ENCODE measurements at places on chromosomes 7 and 10.

DNA sequence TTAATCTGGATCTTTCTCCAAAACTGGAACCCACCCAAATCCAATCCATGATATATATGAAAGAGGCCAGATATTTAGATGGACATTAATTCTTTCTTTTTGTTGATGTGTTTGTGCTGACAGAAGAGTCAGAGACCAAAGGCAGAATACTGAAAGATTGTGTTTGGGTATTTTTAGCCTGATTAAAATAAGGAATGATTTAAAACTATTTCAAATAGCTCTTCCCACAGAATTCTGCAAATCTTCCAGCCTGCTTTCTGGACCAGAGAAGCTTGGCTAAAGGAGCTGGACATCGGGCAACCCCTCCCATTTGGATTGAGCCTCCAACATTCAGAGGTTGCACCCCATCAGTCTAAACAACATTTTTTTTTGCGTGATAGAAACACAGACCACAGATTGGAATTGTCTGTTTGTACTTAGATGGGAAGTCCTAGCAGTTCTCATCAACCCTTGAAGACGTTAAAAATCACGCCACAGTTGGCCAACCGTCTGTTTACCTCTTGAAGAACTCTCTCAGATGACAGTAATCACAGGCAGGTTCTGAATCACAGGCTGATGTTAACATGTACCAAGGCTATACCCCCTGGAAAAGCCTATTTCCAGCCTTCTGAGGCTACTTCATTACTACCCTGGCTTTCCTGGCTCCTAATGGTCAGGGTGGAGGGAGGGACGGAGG, 155.2 kb upstream of the NRP1 start:
- no peak for DNase-seq

DNA sequence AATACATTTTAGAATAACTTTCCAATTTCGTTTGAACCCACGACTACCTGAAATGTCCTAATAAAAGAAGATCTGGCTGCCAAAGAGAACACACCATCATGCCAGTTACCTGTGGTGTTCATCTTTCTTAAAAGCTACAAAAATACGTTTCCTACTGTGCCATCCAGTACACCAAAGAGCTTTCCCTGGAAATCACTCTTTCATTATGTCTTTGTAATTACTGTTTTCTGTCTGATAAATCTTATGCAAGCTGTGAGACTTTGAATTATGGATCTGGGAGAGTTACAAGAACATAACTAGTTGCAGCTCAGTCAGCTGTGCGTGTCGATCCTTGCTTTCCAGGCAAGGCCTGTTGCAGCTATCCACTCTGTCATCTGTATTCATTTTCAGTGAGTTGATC, 12.5 kb upstream of the POM121L12 start:
- DNase-seq, result no peak

- no peak for DNase-seq
Observed at GRCh38 chr10:50291261-50291850, 40.0 kb upstream of the ASAH2 start.

- no peak for DNase-seq
Observed at GRCh38 chr7:11450281-11450680, 381.7 kb downstream of the THSD7A start.

- DNase-seq, result peak; percentile 18
Observed at GRCh38 chr10:93481637-93482144, 443 bp downstream of the MYOF start.

DNA sequence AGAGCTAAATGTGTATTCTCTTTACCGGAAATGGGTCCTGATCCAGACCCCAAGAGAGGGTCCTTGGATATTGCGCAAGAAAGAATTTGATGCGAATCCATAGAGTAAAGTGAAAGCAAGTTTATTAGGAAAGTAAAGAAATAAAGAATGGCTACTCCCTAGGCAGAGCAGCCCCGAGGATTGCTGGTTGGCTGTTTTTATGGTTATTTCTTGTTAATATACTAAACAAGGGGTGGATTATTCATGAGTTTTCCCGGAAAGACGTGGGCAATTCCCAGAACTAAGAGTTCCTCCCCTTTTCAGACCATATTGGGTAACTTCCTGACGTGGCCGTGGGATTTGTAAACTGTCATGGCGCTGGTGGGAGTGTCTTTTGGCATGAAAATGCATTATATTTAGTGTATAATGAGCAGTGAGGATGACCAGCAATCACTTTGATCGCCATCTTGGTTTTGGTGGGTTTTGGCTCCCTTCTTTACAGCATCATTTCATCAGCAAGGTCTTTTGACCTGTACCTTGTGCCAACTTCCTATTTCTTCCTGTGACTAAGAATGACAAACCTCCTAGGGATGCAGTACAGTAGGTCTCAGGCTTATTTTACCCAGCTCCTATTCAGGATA, 60.4 kb downstream of the ARL4A start:
- no peak for DNase-seq

GRCh38 chr10:110160081-110160480, 47.3 kb upstream of the MXI1 start:
- DNase-seq, result no peak

- no peak for DNase-seq
Observed at GRCh38 chr7:2981103-2981480, 62.6 kb downstream of the CARD11 start.

DNA sequence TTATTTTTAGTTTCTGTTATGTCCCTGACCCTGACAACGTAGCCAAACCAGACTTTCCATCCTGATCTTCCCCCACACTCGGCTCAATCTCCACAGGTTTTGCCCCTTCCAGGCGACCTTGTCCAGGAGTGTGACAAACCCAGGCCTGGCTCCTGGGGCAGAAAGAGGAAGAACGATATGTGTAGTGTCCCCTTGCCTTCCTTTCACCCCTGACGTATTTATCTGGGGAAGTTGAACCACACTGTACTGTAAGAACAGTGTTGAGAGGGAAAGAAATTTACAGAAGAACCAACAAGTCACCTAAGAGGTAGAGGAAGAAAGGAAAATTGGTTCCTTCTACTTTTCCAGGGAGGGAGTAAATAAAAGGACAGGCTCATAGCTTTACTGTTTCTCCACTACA, 158.0 kb downstream of the VTI1A start:
- no peak for DNase-seq

GRCh38 chr7:46131916-46132795, 211.1 kb upstream of the IGFBP3 start:
- DNase-seq, result peak; percentile 61

DNA sequence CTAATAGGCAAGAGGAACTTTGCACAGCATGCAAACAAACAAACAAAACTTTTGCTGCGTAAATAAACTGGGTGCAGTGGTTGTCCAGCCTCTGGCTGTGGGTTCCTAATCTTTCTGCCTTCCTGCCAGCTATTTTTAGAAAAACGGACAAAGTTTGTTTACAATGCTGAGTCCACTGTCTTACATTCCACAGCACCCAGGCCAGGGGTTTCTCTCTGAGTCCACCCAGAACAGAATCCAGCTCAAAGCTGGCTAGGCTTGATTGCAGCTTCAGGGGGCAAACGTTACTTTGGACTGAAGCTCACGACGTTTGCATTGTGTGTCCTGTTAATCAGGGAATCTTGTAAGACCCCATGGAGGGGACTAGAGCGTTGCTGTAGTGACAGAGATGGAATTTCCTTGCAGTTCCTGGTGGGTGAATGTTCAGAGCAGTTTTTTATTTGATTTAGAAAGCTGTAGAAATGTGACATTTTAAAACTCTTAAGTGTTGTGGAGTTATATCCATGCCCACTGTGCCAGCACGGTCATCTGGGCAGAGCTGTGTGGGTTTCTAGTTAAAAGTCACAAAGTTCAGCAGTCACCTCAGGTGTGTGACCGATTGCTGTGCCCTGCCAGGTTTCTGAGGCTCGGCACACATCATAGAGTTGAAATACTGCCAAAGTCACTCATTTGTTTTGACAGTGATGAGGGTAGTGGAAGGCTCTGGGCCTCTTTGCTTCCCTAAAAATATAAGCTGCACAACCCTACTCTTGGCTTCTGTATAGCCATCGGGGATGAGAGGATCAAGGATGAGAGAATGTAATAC, 247.0 kb downstream of the STK31 start:
- DNase-seq, result no peak

- peak; percentile 75 for DNase-seq
Observed at GRCh38 chr10:102230264-102230860, 4.3 kb downstream of the ELOVL3 start.

DNA sequence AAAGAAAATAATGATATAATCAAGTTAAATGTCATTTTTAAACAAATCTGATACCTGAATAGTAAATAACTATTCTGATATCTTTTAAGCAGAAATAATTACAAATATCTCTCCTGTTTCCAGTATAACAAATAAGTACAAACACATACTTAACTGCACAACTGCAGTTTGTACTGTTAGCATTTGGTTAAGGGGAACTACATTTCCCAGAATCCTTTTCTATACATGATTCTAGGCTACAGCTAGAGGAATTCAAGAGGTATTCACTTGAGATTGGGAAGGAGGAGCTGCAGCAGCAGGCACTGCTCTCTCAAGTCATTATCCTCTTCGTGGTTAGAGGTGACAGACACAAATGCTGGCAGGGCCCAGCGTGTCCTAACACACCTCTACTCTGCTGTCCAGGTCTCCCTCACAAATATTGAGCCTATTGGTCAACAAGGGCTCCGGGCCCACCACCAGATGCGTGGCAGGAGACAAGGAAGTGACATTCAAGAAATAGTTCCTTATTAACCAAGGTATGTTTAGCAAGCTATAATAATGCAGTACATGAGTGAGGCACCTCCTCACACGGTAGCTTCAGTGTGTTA, 255.1 kb upstream of the MKLN1 start:
- no peak for DNase-seq

DNA sequence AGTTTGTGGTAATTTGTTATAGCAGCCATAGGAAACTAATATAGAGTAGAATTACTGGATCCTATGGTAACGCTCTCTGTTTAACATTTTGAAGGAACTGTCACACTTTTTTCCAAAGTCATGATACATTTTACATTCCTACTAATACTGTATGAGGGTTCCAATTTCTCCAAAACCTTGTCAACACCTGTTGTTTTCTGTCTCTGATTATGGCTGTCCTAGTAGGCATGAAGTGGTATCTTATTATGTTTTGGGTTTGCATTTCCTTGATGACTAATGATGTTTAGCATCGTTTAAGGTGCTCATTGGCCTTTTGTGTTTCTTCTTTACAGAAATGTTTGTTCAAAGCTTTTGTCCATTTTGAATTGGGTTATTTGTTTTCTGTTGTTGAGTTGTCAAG, 69.6 kb downstream of the VPS50 start:
- DNase-seq, result no peak

- peak; percentile 86 for DNase-seq
Observed at GRCh38 chr10:117005026-117005526, at the start of gene SHTN1. SHTN1 (minus strand) TSS chr10:117005187; CDS start chr10:117005079, 108 bp downstream.

- DNase-seq, result no peak
Observed at GRCh38 chr10:125491381-125491780, 191.6 kb downstream of the TEX36 start.

DNA sequence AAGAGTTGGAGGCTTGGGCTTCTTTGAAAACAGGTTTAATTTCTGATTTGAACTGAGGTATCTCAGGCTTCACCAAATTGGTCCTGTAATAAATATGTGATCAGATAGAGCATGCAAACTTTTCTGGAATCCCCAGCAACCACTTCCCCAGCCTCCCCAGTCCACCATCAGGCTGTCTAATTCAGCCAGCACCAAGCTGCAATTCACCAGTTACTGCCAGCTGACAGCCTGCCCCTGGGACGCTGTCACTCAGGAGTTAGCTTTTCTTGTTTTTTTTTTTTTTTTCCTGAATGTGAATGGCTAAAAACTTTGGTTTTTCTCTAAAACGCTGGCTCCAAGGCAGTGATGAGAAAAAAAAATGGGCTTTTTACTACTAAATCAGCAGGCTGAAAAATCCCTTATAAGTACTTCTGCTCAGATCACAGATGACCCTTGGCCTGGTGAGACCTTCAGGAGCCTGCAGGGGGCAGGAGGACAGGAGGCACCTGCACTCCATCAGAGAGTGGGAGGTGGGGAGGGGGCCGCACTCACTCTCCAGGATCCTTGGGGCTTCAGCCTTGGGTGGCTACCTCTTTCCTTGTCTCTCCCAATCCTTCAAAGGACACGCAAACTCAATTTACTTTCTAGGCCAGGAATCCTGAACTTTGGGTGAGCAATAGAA, 349.4 kb downstream of the GATA3 start:
- DNase-seq, result no peak

DNA sequence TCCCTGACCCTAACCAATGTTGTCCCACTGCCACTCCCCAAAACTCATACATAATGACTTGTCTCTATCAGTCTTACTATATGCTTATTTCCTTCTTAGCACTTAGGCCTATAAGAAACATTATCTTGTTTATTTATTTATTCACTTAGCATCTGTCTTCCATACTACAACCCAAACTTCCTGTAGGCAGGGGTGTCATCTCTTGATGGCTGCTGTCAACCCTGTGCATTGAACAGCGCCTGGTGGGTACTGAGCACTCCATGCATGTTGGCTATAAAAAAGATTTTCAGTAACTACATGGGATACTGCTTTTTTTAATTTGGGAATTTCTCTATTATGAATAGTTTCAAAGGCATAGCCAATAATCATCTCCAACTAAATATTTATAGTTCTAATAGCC, 46.7 kb downstream of the JAZF1 start:
- DNase-seq, result no peak

GRCh38 chr10:6002809-6003510, 25.6 kb upstream of the IL15RA start:
- no peak for DNase-seq

- DNase-seq, result no peak
Observed at GRCh38 chr7:17854261-17855047, 85.8 kb downstream of the SNX13 start.

DNA sequence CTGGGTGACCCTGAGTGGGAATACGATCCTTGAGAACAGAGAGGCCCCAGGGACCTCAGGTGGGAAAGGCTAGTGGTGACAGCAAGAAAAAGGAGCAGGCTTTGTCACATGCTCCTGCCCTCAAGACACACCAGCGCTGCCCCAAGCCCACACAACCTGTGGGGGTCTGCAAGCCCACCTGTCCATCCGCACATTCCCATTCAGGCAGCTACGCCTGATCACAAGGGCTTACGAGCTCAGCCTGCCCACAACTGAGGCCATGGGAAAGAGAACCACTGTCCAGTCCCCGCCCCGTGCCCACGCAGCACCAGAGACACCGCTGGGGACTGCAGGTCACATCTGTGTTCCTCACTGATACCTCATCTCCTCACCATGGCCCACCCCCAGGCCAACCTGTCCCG, 26.7 kb downstream of the EBF3 start:
- no peak for DNase-seq

DNA sequence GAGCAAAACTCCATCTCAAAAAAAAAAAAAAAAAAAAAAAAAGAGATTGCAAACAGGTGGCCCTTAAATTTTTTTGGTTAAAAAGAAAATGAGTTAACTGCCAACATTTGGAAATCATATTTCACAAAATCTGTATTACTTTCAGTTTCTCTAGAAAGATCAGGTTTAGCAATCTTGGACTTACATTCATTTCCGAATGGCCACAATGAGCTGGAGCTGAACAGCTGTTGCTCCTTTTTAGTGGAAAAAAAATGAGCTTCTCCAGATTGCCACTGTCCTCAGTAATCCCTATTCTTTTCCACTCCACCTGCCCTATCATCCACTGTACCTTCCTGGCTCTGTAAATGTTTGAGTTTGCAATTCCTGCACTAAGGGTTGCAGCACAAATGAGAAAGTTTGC, 43.6 kb downstream of the RAB11FIP2 start:
- no peak for DNase-seq
